Activated T-cell treated with anti-CD3 and anti-CD28 coated beads, Interleukin-2, amount 50 U/mL, for 1 hour (primary cell): ENCODE measurements at places on chromosomes 13 and 19.

- no peak for DNase-seq
Measured at GRCh38 chr13:34678154-34678553, 263.9 kb upstream of the NBEA start.

DNA sequence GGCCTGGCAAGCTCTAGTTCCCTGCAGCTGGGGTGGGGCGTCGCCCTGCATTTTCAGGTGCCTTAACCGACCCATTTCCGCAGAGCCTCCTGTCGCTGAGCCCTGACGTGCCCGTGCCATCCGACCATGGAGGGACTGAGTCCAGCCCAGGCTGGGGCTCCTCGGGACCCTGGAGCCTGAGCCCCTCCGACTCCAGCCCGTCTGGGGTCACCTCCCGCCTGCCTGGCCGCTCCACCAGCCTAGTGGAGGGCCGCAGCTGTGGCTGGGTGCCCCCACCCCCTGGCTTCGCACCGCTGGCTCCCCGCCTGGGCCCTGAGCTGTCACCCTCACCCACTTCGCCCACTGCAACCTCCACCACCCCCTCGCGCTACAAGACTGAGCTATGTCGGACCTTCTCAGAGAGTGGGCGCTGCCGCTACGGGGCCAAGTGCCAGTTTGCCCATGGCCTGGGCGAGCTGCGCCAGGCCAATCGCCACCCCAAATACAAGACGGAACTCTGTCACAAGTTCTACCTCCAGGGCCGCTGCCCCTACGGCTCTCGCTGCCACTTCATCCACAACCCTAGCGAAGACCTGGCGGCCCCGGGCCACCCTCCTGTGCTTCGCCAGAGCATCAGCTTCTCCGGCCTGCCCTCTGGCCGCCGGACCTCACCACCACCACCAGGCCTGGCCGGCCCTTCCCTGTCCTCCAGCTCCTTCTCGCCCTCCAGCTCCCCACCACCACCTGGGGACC, 1.2 kb downstream of the ZFP36 start:
- peak; percentile 72 for DNase-seq

GRCh38 chr19:7692417-7693088, 9.4 kb downstream of the FCER2 start:
- no peak for DNase-seq

DNA sequence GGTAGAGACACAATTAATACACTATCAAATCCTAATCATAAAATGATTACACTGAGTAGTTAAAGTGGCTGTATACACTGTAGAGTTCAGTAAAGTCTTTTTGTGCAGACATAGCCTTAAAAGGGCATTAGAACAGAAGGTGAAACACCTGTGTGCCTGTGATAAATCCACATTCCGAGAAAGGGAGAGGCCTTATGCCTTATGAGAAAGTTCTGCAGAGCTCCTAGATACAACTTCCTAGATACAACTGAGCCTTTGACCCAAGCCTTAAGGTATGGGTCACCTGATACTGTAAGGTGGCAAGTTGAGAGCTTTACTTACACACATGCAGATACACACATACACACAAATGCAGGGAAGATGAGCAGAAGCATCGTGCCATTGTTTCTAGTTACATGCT, 6.3 kb downstream of the SERP2 start:
- DNase-seq: no peak

GRCh38 chr13:99725644-99726043, 224.4 kb downstream of the TM9SF2 start:
- DNase-seq: no peak

DNA sequence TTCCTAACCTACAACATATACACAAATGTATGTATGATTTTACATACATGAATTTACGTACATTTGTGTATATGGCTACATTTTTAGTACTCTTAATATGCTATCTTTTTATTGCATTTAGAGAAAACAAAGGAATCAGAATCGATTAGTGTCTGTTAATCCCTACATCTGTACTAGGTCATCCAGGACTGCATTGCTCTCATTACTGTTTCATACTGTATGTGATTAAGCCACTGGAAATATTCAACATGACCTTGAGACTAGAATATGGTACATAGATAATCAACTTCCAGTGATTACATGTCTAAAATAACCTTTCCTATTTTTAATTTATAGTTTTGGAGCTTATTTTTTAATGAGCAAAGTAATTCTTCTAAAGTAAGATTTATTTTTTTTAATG, 5.3 kb upstream of the MAB21L1 start:
- no peak for DNase-seq

- no peak for DNase-seq
Measured at GRCh38 chr19:34306213-34306661, 51.9 kb downstream of the GARRE1 start.

- DNase-seq: peak; percentile 46
Measured at GRCh38 chr13:110616103-110617101, 1.1 kb downstream of the NAXD start.

DNA sequence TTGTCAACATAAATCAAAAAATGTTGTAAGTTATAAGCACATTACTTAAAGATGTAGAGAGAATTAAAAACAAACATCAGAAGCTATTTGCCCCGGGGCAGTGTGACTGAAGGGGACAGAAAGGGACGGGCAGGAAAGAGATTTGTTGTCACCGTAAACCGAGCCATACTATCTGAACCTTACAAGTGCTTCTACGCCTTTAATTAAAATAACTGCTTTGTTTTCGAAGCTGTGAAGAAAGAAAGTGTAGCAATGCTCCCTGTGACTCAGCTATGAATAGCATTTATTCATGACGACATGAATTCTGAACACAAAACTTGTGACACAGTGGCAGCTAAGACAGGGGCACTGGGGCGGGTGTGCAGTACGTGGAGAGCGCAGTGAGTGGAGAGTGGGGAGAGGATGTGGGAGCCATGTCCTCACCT, 30.0 kb downstream of the ZNF787 start:
- DNase-seq: no peak

GRCh38 chr19:8487137-8487851, 15.1 kb downstream of the PRAM1 start:
- DNase-seq: peak; percentile 63

DNA sequence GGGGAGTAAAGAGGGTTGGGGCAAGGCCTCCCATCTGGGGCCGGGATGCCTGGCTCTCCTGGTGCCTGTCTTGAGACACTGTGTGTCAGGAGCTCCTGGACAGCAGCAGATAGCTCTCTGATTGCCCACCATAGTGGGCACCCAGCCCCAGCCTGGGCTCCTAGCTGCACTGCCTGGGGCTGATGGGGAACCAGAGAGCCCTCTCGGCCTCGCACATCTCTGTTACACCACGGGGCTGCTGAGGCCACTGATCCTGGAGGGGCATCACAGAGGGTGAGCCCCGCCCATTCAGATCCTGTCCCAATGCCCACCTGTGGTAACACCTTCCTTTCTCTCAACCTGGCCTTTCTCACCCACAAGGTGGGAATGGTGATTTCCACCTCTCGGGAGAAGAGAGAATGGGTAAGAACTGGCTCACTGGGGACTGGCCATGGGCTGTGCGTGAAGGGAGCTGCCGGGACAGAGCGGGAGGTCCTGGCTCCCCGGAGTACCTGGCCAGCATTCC, 135.9 kb downstream of the URI1 start:
- DNase-seq: peak; percentile 8

GRCh38 chr13:19181021-19181620, 503 bp downstream of the TUBA3C start:
- DNase-seq: no peak

GRCh38 chr13:22812793-22813192, 368.0 kb upstream of the SGCG start:
- DNase-seq: no peak

GRCh38 chr13:26482451-26483197, 74.9 kb upstream of the WASF3 start:
- DNase-seq: peak; percentile 63

DNA sequence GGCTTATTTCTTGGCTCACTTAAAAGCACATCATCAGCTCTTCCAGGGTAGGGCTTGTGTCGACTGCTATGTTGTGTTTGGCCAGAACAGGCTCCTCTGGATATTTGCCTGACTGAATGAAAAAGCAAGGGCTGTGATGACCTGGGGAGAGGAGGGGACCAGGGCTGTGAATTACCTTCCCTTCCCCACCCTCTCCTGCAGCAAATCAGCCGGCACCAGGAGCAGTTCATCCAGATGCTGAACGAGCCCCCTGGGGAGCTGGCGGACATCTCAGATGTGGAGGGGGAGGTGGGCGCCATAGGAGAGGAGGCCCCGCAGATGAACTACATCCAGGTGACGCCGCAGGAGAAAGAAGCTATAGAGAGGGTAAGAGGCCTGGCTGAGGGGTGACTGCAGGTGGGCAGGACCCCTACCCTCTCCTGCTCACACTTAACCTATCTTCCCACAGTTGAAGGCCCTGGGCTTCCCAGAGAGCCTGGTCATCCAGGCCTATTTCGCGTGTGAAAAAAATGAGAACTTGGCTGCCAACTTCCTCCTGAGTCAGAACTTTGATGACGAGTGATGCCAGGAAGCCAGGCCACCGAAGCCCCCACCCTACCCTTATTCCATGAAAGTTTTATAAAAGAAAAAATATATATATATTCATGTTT, 4.4 kb downstream of the GADD45GIP1 start:
- no peak for DNase-seq

- DNase-seq: no peak
Measured at GRCh38 chr13:83620530-83621220, 261.6 kb downstream of the SLITRK1 start.

GRCh38 chr13:110209950-110210603, 96.9 kb downstream of the COL4A1 start:
- no peak for DNase-seq

DNA sequence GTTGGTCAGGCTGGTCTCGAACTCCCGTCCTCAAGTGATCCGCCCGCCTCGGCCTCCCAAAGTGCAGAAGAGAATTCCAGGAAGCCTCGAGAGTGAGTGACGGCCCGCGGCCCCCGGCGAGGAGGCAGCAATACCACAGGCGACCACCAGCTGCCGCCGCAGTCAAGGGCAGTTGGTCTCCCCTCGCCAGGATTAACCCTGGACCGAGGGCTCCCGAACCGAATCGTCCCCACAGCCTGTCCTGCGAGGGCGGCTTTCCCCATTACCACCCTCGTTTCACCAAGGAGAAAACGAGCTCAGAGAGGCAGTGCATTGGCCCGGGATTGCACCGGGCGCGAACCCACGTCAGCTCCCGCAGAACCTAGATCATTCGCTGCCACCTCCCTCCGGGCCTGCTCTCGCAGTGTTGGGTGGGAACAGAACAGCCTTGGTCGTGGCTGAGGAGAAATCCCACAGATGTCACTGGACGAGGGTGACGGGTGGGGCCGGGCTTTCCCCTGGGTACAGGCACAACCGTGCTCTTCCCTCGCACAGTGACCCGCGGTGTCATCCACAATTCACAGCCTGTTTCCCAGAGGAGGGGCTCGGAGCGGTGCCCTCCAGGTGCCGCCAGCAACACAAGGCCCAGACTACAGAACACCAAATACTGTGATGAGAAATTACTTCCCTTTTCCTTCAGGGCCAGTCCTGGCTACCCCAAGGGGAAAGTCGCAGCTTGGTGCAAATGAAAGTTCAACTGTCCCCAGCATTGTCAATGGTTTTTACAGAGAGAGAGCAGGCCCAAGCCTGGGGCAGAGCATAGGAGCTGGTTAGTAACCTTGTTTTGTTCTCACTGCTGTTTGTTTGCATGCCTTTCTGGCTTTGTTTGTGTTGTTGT, 24.8 kb downstream of the C2CD4C start:
- DNase-seq: no peak

GRCh38 chr19:18975011-18975410, 34.0 kb upstream of the HOMER3 start:
- no peak for DNase-seq

DNA sequence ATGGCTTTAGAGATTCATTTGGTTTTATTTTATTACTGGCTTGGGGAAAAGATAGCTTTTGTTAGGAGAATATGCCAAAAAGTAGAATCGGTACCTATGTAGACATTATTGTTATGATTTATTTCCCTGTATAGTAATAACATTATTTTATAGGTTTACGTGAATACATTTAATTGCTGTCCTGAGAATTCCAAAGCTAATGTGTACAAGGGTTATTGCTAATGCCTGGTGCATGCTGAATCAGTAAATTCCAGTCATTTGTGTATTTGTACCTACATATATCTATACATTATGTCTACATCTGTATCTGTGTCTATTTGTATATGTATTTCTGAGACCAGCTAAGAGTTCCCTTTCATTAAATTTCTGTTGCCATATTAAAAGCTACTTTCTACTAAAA, 550.9 kb downstream of the GPC6 start:
- DNase-seq: no peak

- DNase-seq: no peak
Measured at GRCh38 chr19:35272122-35272719, 3.5 kb downstream of the USF2 start.

GRCh38 chr19:54449701-54450069, 686 bp downstream of the LENG8 start:
- no peak for DNase-seq

- no peak for DNase-seq
Measured at GRCh38 chr13:50993934-50994333, 84.3 kb downstream of the RNASEH2B start.

DNA sequence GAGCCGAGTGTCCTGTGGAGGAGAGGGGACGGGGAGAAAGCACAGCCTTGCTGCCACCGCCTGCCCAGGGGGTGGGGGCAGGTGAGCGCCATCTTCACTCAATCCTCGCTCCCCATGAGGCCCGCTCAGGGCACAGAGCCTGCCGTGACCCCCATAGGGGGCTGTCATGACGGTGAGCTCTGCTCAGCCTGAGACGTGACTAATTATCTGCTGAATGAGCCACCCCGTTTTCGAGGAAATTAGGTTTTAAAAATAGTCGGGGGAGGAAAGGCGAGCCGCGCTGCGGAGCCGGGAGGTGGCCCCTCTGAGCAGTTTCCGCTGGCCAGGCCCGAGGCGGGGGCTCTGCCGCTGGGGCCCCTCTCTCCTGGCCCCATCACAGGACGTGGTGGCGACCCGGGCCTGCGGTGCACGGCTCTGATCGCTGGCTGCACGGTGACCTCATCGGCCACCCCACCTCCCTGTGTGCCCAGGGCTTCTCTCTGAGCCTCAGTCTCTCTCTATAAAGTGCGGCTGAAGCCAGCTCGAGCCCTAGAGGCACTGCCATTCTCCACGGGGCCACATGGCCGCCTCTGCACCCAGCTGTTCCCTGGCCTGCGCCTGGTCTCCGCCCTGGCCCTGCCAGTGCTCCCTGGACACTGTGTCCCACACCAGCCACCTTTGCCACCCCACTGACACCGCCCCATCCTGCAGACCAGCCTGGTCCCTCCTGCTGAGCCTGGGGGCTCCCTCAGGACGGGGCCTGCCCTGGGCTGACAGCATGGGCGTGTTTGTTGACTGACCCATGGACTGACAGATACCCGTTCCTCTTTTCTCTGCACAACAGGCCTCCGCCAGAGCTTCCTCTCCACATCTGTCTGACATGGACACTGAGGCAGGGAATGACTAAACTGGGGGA, 28.3 kb downstream of the PIP5K1C start:
- DNase-seq: no peak

GRCh38 chr19:23777216-23777615, 18.5 kb upstream of the ZNF681 start:
- DNase-seq: no peak

GRCh38 chr13:79386125-79386826, 19.8 kb downstream of the RBM26 start:
- DNase-seq: no peak

DNA sequence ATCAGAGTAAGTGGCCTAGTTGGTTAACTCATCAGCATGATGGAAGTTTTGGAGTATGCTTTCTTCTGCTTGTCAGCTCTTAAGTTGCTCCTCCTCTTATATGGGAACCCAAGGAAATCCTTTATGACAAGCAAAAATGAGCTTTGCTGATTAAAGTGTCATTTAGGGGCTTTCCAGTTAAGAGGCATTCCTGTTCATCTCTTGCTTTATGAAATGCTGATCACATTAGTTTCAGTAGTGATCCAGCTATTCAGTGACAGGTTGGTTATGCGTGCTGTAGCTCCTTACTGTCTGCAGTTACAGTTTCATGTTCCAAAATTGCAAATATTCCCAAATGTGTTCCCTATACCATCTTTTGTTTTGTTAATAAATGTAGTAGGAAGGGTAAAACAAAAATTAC, 146.6 kb downstream of the CDK8 start:
- no peak for DNase-seq
